Cortex of kidney (tissue), 1 donor: ENCODE measurements at places on chromosomes 16 and 17.

GRCh38 chr17:8629371-8630226 lies 926 bp downstream of the MYH10 start:
- DNase-seq: no peak

DNA sequence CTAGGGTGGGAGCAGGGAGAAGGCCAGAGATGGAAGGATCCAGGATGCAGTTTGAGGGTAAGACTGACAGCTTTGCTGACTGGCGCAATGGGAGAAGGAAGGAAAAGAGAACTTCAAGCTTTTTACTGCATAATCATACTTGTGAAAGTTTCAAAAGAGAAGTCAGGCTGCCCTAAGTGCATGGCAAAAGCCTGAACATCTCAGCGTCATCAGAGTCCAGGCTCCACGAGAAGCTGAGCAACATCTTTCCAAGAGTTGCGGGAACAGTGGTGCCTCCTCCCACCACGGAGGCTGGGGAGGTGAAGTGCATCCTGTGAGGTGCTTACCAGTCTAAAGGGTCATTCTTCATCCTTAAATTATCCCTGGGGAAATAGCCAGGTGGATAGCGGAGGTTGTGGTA lies 26.9 kb upstream of the SLC38A8 start:
- DNase-seq: no peak

DNA sequence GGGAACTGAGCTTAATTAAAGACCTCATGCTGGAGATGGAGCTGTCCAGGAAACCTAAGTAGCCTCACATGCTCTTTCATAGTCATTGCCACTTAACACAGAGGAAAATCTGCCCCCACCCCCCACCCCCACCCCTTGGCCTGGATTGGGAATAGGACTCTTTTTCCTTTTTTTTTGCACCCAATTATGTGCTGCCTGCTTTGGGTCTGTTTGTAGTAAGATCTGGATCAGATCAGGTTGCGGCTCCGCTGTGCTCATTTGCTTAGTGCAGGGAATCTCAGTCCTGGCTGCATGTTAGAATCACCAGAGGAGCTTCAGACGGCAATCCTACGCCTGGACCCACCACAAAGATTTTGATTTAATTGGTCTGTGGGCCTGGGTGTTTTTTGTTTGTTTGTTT lies 219.0 kb downstream of the UTP18 start:
- no peak for DNase-seq

DNA sequence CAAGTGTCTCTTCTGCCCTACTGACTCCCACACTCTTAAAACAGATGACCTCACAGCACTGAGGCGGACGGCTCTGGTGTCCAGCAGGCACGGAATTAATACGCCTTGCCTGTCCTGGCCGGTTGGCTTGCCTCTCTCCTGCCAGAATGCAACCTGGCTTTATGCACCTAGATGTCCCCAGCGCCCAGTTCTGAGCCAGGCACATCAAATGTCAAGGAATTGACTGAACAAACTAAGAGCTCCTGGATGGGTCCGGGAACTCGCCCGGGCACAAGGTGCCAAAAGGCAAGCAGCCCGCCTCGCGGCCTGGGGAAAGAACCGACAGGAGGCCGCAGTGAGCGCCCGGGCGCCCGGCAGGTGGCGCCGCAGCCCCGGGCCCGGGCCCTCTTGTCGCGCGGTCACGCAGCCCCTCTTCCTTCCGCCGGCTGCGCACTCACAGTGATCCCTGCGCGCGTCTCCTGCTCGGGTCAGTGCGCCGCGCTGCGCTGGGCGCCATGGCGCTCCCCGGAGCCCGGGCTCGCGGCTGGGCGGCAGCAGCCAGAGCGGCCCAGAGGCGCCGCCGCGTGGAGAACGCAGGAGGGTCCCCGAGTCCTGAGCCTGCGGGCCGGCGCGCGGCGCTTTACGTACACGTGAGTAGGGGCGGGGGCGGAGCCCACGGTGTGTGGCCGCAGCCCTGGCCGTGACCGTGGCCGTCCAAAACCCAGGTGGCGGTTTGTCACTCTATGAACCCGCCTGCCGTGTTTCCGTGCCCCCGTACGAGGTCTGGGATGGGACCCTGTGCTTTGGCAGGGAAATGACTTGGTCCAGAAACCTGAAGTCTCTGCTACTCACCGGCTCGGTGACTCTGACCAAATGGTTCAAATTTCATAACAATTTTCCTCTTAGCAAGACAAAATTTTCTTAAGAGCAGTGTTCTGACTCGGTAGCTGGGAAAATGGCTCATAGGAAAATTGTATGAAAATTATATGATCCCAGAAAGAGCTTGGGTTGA lies at the start of gene RSAD1:
TSS of gene RSAD1 (plus strand) at position 470 of the 991 bp plus-strand sequence. CDS start at position 495, 25 bp downstream.
- no peak for DNase-seq
